Activated CD8-positive, alpha-beta memory T cell treated with anti-CD3 and anti-CD28 coated beads, Interleukin-2, amount 10 ng/mL, durations not matched to agents 7 days and 5 days (primary cell): ENCODE measurements at places on chromosomes 11 and 22.
A peak's percentile ranks its signal among the peaks of the same experiment; 100 is the strongest.

GRCh38 chr11:66985508-66986177 lies 10.5 kb downstream of the C11orf86 start:
- no peak overlapping the region for H3K27ac ChIP-seq
- peaks cover 8% of the 10 kb centered on the region for H3K4me1 ChIP-seq
- peaks cover 6% of the 10 kb centered on the region for H3K27me3 ChIP-seq
- no peak for DNase-seq

- peaks cover 23% of the 10 kb centered on the region for H3K27me3 ChIP-seq
- H3K4me3 ChIP-seq: no peak overlapping the region
- H3K27ac ChIP-seq: no peak overlapping the region
- DNase-seq: no peak
- H3K4me1 ChIP-seq: peaks cover 2% of the 10 kb centered on the region
Observed at GRCh38 chr11:102121329-102121728, 11.1 kb downstream of the YAP1 start.

GRCh38 chr11:64564419-64564818 lies 26.6 kb upstream of the SLC22A12 start:
- no peaks in the 10 kb centered on the region for H3K27me3 ChIP-seq
- peaks cover 2% of the 10 kb centered on the region for H3K4me1 ChIP-seq
- H3K27ac ChIP-seq: no peak overlapping the region
- no peaks in the 10 kb centered on the region for H3K36me3 ChIP-seq

- peak overlapping the region; percentile 15 for H3K4me3 ChIP-seq
- no peak for DNase-seq
- H3K27ac ChIP-seq: peak overlapping the region; percentile 4
- H3K4me1 ChIP-seq: peaks cover 8% of the 10 kb centered on the region
- H3K36me3 ChIP-seq: peaks cover 5% of the 10 kb centered on the region
Observed at GRCh38 chr11:64723907-64724862, 1.2 kb upstream of the NRXN2 start.

- no peak for DNase-seq
- no peak overlapping the region for H3K4me3 ChIP-seq
- peaks cover 24% of the 10 kb centered on the region for H3K4me1 ChIP-seq
Observed at GRCh38 chr11:27387362-27387761, 24.3 kb upstream of the CCDC34 start.

DNA sequence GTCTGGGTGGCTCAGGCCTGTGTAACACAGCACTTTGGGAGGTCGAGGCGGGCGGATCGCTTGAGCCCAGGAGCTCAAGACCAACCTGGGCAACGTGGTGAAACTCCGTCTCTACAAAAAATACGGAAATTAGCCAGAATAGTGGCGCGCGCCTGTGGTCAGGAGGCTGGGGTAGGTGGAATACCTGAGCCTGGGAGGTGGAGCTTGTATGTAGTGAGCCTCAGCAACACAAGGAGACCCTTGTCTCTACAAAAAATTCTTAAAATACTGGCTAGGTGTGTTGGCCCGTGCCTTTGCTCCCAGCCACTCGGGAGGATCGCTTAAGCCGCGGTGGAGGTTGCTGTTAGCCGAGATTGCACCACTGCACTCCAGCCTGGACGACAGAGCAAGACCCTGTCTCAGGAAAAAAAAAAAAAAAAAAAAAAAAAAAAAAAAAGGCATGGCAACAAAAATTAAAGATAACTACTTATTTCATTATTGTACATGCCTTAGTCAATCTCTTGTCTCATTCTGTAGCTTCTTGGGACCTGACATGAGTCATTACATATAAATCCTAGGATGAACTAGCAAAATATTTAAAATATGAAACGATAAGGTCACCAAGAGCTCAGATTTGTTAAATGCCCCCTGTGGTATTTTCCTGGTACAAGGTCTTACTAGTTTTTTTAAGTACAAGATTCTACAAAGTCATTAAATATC lies 1.1 kb downstream of the TAF1D start:
- no peaks in the 10 kb centered on the region for H3K27me3 ChIP-seq
- peak overlapping the region; percentile 99 for H3K27ac ChIP-seq
- peak; percentile 55 for DNase-seq

GRCh38 chr11:70024773-70025045 lies 53.4 kb upstream of the ANO1 start:
- DNase-seq: no peak
- no peak overlapping the region for H3K4me3 ChIP-seq
- no peaks in the 10 kb centered on the region for H3K4me1 ChIP-seq
- no peaks in the 10 kb centered on the region for H3K27me3 ChIP-seq
- no peaks in the 10 kb centered on the region for H3K36me3 ChIP-seq

GRCh38 chr11:73173755-73174494 lies 31.8 kb upstream of the FCHSD2 start:
- H3K4me3 ChIP-seq: no peak overlapping the region
- DNase-seq: no peak
- peaks cover 38% of the 10 kb centered on the region for H3K4me1 ChIP-seq
- H3K27ac ChIP-seq: no peak overlapping the region

DNA sequence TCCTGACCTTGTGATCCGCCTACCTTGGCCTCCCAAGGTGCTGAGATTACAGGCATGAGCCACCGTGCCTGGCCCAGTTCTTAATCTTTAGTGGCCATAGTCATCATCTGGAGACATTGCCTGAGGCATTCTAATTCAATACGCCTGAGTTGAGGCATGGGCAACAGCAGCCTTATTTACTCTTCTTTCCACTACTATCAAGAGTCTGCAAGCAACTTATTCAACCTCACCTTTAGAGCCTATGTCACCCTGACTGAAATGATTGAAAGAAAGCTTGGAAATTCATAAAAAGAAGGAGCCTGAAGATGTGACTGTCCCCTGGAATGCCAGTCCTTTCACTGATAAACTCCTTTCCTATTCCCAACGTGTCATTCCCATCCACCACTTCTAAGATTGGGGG lies 15.8 kb upstream of the PAFAH1B2 start:
- no peak overlapping the region for H3K27ac ChIP-seq
- H3K36me3 ChIP-seq: no peaks in the 10 kb centered on the region
- peaks cover 7% of the 10 kb centered on the region for H3K4me1 ChIP-seq
- H3K4me3 ChIP-seq: no peak overlapping the region

DNA sequence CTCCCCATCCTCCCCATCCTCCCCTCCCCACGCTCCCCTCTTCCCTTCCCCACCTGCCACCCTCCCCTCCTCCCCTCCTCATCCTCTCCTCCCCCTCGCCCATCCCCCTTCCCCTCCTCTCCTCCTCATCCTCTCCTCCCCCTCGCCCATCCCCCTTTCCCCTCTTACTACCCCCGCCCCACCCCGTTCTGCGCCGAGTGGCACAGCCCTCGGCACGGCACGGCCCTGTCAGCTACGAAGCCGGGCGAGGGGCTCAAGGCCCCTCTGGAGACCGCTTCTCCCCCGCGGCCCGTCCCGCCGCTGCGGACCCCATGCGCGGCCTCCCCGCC lies 449.9 kb downstream of the OPCML start:
- DNase-seq: no peak
- no peak overlapping the region for H3K27ac ChIP-seq
- H3K4me3 ChIP-seq: no peak overlapping the region

DNA sequence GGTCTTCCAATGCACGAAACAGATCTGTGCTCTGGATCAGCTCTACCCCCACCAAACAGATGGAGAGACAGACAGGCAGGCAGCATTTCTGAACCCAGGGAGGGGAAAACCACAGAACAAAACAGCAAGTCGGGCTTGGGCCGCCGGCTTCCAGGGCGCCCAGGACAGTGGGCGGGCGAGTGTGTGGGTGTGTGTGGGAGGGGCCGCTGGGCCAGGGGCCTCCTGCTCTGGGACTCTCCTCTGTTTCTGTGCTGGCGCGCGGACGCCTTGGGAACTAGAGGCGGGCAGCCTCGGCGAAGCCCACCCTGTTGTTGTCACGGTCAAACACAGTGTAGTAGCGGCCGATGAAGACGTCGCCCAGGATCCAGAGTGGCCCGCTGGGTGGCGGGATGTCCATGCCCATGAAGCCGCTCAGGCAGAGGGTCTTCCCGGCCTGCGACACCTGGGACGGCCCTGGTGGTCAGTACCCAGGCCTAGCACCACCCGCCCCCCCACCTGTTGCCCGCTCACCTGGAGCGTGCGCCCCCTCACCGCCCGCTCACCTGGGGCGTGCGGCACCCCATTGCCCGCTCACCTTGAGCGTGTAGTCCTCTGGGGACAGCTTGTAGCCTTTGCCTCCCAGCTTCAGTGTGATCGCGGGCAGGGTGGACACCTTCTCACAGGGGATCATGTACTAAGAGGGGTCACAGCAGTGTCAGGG lies 3.0 kb upstream of the IFITM10 start:
- DNase-seq: no peak
- peaks cover 41% of the 10 kb centered on the region for H3K4me1 ChIP-seq
- peaks cover 18% of the 10 kb centered on the region for H3K27me3 ChIP-seq
- H3K36me3 ChIP-seq: peaks cover 17% of the 10 kb centered on the region
- H3K27ac ChIP-seq: no peak overlapping the region

- DNase-seq: peak; percentile 87
- H3K27ac ChIP-seq: no peak overlapping the region
- peaks cover 20% of the 10 kb centered on the region for H3K4me1 ChIP-seq
- no peaks in the 10 kb centered on the region for H3K36me3 ChIP-seq
Observed at GRCh38 chr22:20429254-20430100, 8.1 kb downstream of the SCARF2 start.

DNA sequence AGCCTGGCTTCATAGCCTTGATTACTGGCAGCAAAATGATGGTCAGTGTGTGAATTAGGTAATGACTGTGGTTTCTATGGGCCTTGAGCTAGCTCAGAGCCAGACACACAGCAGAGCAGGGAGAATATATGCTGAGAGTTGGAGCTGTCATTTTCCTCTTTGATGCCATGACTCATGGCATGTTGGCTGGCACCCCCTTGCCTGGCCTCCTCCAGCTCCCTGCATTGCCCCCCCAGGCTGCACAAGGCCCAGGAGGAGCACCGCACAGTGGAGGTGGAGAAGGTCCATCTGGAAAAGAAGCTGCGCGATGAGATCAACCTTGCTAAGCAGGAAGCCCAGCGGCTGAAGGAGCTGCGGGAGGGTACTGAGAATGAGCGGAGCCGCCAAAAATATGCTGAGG lies 20.3 kb upstream of the RRM1 start:
- H3K27me3 ChIP-seq: no peaks in the 10 kb centered on the region
- no peak overlapping the region for H3K27ac ChIP-seq
- DNase-seq: no peak
- H3K4me3 ChIP-seq: no peak overlapping the region
- peaks cover 26% of the 10 kb centered on the region for H3K36me3 ChIP-seq

- no peaks in the 10 kb centered on the region for H3K4me1 ChIP-seq
- no peaks in the 10 kb centered on the region for H3K27me3 ChIP-seq
- no peak overlapping the region for H3K27ac ChIP-seq
- no peaks in the 10 kb centered on the region for H3K36me3 ChIP-seq
- DNase-seq: no peak
Observed at GRCh38 chr11:30504468-30504867, 81.7 kb downstream of the MPPED2 start.

GRCh38 chr11:7454854-7455253 lies 30.5 kb upstream of the OLFML1 start:
- H3K27me3 ChIP-seq: no peaks in the 10 kb centered on the region
- no peaks in the 10 kb centered on the region for H3K4me1 ChIP-seq
- H3K27ac ChIP-seq: no peak overlapping the region
- H3K36me3 ChIP-seq: no peaks in the 10 kb centered on the region
- no peak for DNase-seq

DNA sequence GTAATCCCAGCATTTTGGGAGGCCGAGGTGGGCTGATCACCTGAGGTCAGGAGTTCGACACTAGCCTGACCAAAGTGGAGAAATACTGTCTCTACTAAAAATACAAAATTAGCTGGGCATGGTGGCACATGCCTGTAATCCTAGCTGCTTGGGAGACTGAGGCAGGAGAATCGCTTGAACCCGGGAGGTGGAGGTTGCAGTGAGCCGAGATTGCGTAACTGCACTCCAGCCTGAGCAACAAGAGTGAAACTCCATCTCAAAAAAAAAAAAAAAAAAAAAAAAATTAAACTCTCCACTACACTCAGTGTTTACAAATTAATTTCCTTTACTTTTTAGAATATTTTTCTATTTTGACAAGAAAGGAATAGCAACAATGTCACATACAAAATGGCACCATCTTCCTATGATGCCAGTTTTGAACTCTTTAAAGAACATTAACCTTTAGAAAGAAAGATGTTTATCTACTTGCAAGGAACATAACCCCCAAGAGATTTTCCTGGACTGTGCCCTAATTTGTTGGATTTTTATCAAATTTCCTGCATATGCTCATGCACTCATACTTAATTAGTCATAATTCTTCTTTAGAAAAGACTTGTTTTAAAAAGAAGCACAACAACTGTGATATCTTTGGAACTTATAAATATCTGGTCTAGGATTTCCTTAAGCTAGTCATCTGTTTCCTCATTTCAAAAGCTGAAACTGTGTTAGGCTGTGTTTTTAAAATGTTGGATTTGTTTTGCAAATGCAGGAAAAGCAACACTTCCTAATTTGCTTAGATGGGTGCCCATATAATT lies 22.6 kb upstream of the HIPK3 start:
- no peak overlapping the region for H3K4me3 ChIP-seq
- H3K4me1 ChIP-seq: no peaks in the 10 kb centered on the region
- H3K27me3 ChIP-seq: no peaks in the 10 kb centered on the region

DNA sequence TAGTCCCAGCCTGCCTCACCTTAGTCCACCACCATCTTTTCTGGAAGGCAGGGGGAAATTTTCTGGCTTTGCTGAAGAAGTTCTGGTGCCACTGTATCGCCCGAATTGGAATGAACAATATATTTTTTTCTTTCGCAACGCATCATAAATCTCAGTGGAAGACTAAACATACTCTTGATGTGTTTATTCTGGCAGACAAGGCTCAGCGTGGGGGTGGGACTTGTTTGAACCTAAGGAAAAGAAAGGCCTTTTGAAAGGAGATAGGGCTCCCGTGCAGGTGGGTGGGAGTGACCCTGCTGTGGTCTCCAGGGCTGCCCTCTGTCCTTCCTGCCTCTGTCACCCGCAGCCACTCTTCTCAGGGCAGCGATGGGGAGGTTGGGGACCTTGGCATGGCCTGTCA lies 42.5 kb downstream of the CD82 start:
- peaks cover 61% of the 10 kb centered on the region for H3K4me1 ChIP-seq
- no peak for DNase-seq
- H3K27me3 ChIP-seq: no peaks in the 10 kb centered on the region
- no peak overlapping the region for H3K4me3 ChIP-seq
- H3K36me3 ChIP-seq: peaks cover 25% of the 10 kb centered on the region
